ENCODE measurements at places on chromosomes 5 and 9.

- no peak for DNase-seq
Measured at GRCh38 chr5:53199882-53200281, 90.3 kb upstream of the MOCS2 start.

GRCh38 chr5:355379-355935 lies 33.9 kb downstream of the AHRR start:
- DNase-seq: peak; percentile 33

GRCh38 chr5:139474890-139475791 lies 4.3 kb downstream of the SMIM33 start:
- DNase-seq: no peak

DNA sequence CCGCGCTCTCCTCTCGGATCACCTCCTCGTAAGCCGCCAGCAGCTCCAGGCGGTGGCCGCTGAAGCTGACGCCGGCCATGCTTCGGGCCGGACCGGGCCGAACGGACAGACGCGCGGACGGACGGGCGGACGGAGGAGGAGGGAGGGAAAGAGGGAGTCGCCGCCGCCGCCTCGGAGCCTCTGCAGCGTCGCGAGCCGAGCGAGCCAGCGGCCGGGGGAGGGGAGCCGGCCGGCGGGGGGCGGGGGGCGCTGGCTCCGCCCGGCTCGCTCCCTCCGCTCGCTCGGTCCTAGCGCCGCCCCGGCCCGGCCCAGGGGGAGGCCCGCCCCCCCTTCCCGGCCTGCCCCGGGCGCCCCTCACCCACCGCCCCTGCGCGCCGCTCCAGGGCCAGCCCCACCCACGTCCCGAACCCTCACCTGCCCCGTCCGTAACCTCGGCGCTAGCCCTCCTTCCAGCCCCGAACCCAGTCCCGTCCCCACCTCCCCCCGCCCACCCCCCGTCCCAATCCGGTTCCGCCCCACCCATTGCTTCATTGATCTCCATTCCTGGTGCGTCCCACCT lies at the start of gene DBN1:
Gene DBN1, minus strand, starts transcription at position 192 of the 559 bp plus-strand sequence. Its CDS starts 113 bp downstream, at position 79.
- no peak for DNase-seq

DNA sequence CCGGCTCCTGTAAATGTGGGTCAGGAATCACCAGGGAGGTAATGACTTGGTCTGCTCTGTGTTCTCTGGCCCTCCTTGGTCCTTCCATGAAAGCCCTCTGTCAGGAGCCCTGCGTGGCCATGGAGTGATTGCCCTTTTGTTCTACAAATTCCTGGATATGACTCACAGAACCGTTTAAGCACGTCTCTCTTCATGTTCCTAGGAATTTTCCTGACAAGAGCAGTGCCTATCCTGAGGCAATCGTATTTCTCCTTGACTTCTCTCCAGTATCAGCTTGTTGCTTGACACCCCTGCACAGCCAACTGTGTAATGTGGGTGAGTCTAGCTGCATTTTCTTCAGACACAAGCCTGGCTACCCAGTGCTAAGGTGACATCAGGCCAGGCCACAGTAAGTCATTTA lies 274.3 kb upstream of the ZNF462 start:
- DNase-seq: no peak

- DNase-seq: no peak
Measured at GRCh38 chr5:17087035-17087434, 130.4 kb upstream of the BASP1 start.

DNA sequence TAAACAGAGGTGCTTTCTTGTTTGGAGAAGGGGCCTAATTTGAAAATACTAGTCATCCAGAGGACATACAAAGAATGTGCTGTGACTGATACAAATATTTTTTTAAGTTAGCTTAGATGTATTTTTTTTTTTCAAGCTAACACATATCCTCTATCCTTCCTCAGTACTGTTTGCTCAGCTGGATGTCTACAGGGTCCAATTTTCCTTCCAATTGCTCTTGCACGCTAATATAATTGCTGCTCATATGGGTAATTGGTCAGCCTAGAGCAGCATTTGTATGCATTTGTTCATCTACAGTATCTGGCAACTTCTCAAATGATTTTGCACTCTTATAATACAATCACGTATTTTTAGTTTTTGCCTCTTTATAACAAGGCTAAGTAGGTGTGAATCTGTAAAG lies 84.7 kb downstream of the ZDHHC21 start:
- DNase-seq: no peak

DNA sequence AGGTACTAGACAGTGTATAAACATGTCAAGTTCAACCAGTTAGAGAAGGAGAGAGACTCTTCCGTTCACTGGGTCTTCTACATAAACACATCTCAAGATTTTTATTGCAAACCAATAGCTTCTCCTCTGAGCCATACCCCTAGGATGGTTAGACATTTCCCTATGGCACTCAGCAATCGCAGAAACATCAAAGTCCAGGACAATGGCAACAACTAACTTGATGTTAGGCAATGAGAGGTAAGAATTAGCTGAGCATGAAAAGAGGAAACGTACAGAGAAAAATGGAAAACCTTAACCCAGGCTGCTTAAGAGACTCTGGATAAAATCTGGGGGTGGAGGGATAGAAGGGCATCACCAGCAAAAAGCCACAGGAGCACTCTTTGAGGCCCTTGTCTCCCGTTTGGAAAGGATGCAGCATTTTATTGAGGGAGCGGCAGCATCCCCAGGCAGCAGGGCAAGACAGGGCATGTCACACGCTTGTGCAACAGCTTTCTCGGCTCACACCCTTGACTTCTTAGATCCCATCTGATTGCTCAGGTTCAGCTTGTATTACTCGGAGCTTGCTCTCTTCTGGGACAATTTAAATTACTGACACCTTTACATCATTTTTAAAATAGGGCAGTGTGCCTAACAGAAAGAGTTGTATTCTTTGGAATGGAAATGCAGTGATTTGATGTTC lies 8.6 kb upstream of the PSAT1 start:
- no peak for DNase-seq

- no peak for DNase-seq
Measured at GRCh38 chr5:122300374-122300773, 11.7 kb upstream of the SNCAIP start.

DNA sequence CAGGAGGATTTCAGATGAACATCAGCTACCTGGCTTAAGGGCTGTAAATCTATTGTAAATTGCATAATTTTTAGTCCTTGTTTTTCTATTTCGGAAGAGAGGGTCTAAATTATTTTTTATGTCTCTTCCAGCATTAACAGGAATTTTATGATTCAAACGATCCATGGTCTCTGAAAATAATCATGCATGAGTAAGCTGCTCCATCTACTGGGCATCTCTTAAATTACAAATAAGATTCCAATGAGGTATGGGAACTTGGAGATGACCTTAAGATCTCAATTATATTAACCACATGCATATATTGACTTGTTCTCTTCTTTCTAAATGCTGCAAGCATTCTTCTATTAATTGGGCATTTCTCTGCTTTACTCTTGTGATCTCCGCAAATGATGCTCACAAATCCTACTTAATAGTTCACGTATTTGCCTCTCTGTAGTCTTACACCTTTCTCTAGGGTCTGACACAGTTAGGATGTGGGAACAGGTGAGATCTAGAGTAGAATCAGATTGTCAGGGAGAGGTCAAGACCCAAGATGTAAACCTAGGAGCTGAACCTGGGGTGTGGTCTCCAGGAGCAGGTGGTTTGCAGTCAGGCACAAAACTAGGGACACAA lies 86.9 kb downstream of the NUDT12 start:
- no peak for DNase-seq

GRCh38 chr9:1522219-1522767 lies 472.1 kb downstream of the DMRT2 start:
- no peak for DNase-seq

GRCh38 chr5:118533156-118533555 lies 455.2 kb downstream of the DTWD2 start:
- DNase-seq: no peak

GRCh38 chr9:70868661-70869652 lies 252.5 kb downstream of the TRPM3 start:
- no peak for DNase-seq

DNA sequence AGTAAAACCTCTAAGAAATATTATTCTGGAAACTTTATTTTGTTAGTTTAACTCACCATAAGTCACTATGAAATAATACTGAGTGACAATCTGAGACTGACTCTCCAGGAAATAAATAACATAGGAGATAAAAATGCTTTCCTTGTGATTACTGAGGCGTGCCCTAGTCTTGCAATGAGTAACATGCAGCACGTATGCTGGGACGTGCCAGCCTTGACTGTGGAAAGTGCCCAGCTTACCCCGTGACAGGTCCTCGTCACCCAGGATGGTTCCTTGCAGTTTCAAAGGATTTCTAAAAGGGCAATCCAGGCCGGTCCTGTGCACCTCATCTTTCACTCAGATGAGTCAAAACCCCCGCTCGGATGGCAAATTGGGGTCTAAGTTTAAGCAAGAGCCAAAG lies 720.8 kb upstream of the ADAMTS16 start:
- no peak for DNase-seq

DNA sequence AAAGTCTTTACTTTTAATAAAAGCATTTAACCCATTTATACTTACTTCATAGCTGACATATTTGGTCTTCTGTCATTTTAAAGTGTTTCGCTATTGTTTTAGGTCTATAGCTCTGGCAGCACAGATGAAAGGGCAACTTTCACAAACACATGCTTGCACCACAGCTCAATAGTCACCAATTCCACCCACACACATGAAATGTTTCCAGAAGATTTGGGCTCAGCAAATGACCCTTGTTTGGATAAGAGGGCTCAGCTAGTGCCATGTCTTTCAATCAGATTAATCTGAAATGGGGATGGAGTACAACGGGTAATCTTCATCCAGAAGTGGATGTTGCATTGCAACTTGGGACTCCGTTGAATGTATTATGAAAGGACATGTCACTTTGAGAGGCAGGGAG lies 176.0 kb downstream of the FGF18 start:
- no peak for DNase-seq

DNA sequence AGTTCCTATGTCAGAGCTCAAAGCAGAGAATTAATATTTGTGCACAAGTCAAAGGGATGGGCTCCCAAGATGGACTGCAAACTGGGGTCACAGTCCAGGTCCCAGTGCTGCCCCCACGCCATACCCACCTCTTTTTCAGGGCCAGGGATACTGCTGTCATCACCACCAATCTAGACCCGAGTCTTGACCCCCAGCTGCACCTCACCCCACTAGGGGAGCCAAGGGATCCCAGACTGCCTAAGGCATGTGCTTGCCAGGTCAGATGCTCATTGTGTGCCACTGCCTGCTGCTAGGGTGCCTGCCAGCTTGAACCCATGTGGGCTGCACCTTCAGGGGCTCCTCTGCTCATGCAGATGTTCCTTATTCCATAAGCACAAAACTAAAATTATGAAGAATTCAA lies 215.6 kb upstream of the NREP start:
- DNase-seq: no peak

DNA sequence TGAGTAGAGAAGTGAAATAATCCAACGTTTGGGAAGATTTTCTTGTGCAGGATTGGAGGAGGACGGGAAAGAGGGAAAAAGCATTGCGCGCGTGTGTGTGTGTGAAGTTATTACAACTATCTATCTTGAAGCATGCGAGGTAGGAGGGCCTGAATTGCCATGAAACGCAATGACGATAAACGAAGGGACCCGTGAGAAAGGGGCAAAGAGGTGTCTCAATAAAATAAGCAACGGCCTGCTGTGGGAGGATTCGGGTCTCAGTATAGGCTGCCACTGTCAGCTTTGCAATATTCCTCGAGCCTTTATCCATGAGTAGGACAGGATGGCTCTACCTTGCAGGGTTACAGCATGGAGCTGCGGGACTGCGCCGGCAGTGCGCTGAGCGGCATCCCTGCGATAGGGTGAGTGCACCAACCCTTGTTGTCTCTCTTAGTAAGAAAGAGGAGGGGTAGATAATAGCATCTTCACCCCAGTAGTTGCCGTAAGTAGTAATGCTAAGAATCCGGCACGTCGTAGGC lies 631 bp upstream of the RCL1 start:
- no peak for DNase-seq

DNA sequence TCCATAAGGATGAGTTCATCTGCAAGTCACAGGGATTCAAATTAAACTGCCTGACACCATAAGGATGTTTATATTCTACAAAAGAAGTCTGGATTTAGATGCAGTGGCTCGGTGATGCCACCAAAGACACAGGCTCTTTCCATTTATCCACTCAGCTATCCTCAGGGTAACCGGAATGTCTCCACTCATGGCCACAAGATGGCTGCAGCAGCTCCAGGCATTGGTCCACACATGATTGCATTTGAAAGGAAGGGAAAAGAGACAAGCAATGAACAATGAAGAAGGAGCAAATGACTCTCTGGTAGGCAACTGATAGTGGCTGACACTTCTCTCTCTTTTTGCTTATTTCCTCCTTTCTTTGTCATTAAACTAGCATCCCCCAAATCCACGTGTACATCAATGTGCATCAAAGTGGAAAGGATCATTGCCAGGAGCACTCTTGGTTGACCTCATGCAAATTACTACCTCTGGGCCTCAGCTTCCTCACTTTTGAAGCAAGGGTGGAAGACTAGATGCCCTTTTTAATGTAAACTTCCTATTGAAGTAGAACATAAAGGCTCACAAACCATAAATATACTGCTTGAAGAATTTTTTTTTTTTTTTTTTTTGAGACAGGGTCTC lies 7.2 kb upstream of the SNX30 start:
- no peak for DNase-seq

GRCh38 chr9:109026306-109026705 lies 13.0 kb upstream of the CTNNAL1 start:
- DNase-seq: no peak

- DNase-seq: no peak
Measured at GRCh38 chr9:124795881-124796431, 19.0 kb downstream of the OLFML2A start.

GRCh38 chr5:18534119-18534518 lies 899.9 kb downstream of the TAF11L14 start:
- DNase-seq: no peak

GRCh38 chr9:129608561-129609481 lies 12.1 kb downstream of the C9orf50 start:
- no peak for DNase-seq

- no peak for DNase-seq
Measured at GRCh38 chr5:16546732-16547131, 70.1 kb downstream of the RETREG1 start.

DNA sequence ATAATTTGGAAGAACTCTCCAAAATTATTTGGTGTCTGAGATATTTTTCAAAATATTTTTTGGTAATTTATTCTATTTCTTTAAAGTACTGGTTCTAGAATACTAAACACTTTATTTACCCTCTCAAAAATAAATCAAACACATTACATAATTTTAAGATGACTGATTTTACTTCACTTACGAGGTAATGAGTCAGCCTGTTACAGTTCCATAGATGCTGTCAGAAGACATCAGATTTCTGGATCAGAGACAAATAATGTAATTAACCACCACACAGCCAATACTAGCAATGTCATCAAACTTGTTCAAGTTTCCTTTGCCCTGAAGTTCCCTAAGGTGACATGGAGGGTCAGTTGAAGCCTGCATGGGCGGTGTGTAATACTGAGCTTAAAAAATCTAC lies 106.1 kb upstream of the CDH9 start:
- DNase-seq: no peak

- DNase-seq: no peak
Measured at GRCh38 chr9:549455-549997, 292.0 kb upstream of the DMRT1 start.

GRCh38 chr5:94423411-94423810 lies 195.0 kb downstream of the KIAA0825 start:
- DNase-seq: no peak

Measured in head of caudate nucleus (tissue), 42 donors.